ENCODE measurements at places on chromosomes 3 and 15. TPM values are rescaled to one million over a fixed set of nuclear protein-coding genes. Genes with fewer than 3 reads are reported as not detected.

The CLDN18 gene
- total RNA-seq = 931 TPM

The COLQ gene
- total RNA-seq = 1.2 TPM

- no peaks in the 10 kb centered on the region for H3K4me1 ChIP-seq
- no peak for DNase-seq
- no peaks in the 10 kb centered on the region for H3K36me3 ChIP-seq
Measured at GRCh38 chr3:5485427-5485826, 297.9 kb downstream of the EDEM1 start.

DNA sequence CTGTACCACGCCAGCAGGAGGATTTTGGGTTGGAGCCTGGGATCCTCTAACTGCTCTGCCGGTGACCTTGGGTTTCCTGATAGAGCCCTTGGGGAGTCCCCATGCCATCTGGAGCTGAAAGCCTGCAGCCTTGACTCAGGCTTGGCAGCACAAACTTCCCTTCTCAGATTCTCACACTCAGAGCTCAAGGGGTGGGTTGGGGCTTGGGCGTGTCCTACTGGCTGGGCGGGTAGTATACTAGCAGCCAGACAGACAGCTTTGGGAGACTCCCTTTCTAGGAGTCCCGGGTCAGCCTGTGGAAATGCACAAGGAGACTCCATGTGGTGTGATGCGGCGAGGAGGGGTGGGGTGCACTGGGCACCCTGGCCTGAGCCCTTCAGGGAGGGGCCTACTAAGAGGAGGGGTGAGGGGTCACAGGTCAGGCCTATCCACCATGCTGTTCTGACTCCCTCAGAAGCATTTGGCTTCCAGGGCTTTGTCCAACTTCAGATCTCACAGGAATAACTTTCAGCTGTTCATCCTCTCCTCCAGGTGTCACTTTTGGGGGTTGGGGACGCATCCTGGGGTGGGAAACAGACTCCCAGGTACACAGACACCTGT is 21.6 kb upstream of the PLXNA1 start:
- H3K27ac ChIP-seq = peak overlapping the region; percentile 14
- no peaks in the 10 kb centered on the region for H3K36me3 ChIP-seq
- H3K27me3 ChIP-seq = no peaks in the 10 kb centered on the region
- no peaks in the 10 kb centered on the region for H3K4me1 ChIP-seq
- no peak overlapping the region for H3K4me3 ChIP-seq

GRCh38 chr3:126872701-126873342 is 110.1 kb upstream of the PLXNA1 start:
- no peak overlapping the region for H3K4me3 ChIP-seq
- H3K27ac ChIP-seq = no peak overlapping the region
- no peaks in the 10 kb centered on the region for H3K27me3 ChIP-seq
- no peaks in the 10 kb centered on the region for H3K4me1 ChIP-seq

- H3K27me3 ChIP-seq = no peaks in the 10 kb centered on the region
- H3K27ac ChIP-seq = no peak overlapping the region
- no peaks in the 10 kb centered on the region for H3K4me1 ChIP-seq
- no peak overlapping the region for H3K4me3 ChIP-seq
- DNase-seq = no peak
Measured at GRCh38 chr3:56593455-56594158, 36.6 kb downstream of the CCDC66 start.

DNA sequence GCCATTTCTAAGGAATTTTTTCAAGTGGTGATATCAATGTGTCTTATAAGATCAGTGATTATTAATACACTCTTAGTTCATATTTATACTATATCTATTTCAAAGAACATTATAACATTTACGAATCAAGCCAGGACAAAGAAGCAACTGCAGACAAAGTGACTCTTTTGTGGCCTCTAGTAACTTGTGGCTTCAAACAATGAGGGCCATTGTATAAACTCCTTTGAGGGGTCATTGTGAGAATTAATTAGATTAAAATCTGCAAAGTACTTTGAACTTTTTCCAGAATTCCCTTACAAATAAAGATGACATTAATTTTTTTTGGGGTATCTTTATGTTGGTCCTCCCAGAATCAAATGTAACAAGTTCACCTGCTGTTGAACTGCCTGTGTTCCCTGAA is 12.3 kb upstream of the SLC30A4 start:
- H3K27me3 ChIP-seq = no peaks in the 10 kb centered on the region
- H3K27ac ChIP-seq = no peak overlapping the region
- peaks cover 6% of the 10 kb centered on the region for H3K4me1 ChIP-seq
- H3K4me3 ChIP-seq = no peak overlapping the region
- no peaks in the 10 kb centered on the region for H3K36me3 ChIP-seq
